ENCODE measurements at places on chromosomes 11 and 22.

- DNase-seq, result no peak
Observed at GRCh38 chr11:77086521-77087472, 15.8 kb upstream of the OMP start.

GRCh38 chr11:85951428-85952107, 96.4 kb downstream of the CCDC83 start:
- DNase-seq, result no peak

DNA sequence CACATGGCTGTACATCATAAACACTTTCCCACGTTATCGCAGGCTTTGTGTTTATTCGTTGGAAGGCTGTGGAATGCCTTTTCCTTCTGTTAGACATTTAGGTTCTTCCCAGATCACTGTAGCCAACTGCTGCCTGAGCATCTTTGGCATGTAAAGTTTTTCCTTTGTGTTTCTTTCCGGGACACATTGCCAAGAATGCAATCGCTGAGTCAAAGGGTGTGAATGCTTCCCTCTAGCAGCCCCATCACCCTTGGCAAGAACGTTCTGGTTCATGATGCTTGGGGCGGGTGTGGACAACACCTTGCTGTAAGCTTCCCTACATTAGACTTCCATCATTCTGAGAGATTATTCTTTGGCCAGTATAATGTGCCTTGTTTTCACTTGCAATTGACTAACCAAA, 136.2 kb downstream of the OSBP2 start:
- no peak for DNase-seq

DNA sequence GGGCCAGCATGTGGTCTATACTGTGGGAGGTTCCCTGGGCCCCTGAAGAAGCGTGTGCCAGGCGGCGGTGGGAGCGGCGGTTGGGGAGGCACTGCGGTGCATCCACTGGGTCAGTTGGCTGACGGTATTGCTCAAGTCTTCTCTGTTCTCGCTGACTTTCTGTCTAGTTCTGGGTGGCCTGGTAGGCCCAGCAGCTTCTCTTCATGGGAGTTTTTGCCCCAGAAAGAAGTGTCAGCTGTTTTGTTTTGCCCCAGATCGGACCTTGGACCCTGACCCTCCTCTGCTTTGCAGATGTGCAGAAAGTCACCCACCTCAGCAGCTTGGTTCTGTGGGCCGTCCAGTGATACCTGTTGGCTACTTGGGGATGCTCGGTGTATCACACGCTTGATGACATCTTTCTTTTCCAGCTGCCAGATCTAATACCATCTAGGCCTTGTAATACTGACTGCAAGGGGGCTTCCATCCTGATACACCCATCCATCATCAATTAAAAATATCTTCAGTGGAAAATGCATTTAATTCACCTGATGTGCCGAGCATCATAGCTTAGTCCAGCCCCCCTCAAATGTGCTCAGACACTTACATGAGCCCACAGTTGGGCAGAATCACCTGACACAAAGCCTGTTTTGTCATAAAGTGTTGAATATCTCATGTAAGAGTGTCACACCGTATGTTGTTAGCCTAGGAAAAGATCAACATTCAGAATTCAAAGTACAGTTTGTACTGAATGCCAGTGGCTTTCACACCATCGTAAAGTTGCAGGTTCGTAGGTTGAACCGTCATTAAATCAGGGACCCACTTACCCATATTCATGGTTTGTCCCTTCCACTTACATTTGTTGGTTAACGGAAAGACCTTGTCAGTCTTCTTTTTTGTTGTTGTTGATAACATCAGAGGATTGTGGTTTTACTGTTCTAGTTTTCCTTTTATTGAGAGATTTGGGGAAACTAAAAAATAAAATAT, 13.9 kb downstream of the ZBED4 start:
- DNase-seq, result no peak

- peak; percentile 92 for DNase-seq
Observed at GRCh38 chr22:40128989-40129388, 48.7 kb upstream of the TNRC6B start.

DNA sequence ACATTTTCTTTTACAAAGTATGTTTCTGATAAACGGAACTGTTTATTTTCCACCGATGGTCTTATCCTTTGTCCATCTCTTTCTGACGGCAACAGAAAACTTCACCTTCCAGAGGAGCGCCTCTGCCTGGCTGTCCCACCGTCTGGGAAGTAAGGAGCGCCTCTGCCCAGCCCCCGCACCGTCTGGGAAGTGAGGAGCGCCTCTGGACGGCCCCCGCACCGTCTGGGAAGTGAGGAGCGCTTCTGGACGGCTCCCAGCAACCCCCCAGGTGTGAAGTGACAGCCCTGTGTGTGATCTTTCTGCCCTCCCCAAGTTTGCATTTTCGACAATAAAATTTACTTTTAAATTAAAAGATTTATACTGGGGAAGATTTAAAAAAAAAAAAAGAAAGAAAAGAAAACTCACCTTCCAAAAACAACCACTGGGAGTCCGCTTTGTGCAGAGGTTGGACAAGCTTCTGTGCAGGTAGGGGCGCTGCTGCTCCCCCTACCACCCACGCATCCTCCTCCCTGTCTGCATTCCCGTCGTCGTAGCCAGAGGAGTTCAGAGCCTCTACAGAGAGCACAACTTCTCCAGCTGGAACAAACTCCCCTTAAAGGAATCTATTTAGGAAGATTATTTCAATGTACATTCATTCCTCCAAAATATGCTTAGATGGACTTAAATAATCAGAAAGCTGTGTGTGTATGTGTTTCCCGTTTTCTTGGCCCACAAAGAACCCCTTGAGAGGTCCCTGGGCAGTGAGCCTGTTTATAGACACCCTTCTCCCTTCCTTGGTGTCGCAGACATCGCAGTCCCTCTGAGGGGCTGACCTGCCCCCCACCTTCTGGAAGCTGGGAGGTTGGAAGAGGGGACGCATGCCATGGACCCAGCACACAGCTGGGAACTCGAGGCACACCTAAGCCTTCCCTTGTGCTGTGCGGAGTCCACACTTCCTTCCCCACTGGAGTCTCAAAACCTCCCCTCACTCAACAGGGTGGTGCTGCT, 849 bp upstream of the APOBEC3B start:
- DNase-seq, result no peak

DNA sequence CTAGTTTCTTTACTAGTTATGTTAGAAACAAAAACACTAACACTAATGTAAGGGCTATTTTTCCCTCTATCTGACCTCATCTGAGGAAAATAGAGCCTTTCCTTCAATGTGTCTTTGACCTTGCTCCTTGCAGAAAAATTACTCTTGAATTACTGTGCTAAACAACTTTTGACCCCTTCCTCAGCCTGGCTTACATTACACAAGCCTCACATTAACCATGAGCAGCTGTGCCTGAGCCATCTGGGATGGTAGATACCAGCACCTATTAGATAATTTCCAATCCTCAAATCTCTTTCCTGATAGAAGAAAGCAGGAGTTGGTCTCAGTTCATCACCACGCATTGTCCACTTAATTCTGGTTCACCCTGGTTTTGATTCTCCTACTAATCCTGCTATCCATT, 134.4 kb upstream of the NCAM1 start:
- DNase-seq, result no peak

DNA sequence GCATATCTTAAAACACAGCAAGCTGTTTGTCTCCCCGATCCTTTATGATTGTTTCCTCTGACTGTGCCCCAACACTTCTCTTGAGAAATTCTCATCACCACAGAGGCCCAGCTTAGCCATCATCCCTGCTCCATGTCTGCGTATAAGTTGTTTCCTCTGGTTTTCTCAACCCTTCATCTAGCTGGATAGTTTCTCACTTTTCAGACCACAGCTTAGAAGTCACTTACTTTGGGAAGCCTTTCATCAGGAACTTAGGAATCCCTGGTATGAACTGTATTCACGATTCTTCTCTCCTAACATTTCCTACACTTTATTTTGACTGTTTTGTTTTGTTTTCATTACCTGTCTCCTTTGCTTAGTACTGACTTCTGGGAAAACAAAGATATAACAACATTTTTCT, 295.2 kb downstream of the GUCY1A2 start:
- no peak for DNase-seq
